ENCODE measurements at places on chromosomes 16 and 17. TPM values are rescaled to one million over a fixed set of nuclear protein-coding genes. Genes with fewer than 3 reads are reported as not detected.
A peak's percentile ranks its signal among the peaks of the same experiment; 100 is the strongest.

- peak; percentile 42 for DNase-seq
These were observed 1.6 kb downstream of the XYLT1 start for GRCh38 chr16:17469011-17469740.

GRCh38 chr17:34865716-34866115 is 95.5 kb downstream of the CCT6B start:
- no peak for DNase-seq

DNA sequence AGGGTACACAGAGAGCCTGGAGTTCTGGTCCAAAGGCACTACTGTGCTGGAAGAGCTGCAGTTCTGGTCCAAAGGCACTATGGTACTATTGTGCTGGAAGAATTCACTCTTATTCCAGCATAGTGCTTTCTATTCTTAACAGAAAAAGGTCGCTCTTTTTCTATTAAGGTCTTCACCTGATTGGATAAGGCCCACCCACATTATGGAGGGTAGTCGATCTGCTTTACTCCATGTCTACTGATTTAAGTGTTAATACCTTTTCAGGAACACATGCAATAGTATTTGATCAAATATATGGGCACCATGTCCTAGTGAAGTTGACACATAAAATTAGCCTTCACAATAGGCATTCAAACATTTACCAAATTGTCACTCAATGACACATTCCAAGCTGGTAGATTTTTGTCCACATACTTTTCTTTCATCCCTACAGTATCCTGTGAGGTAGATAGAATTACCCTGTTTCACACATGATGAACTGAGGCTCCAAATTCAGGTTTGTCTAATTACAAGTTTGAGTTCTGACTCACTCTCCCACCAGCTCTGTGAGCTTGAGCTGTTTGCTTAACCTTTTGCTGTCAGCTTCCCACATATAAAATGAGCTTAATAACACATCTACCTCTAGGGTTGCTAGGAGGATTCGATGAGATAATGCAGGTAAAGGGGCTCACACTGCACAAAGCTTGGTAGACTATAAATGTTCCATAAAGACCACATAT is 129.9 kb downstream of the AIPL1 start:
- no peak for DNase-seq

- no peak for DNase-seq
These were observed 51.4 kb upstream of the NFAT5 start for GRCh38 chr16:69514356-69514755.

The CCL17 gene
- not detected for total RNA-seq

The KRT28 gene
- total RNA-seq: not detected
